ENCODE measurements at places on chromosomes 7 and 10. TPM values are rescaled to one million over a fixed set of nuclear protein-coding genes. Genes with fewer than 3 reads are reported as not detected.

The GPER1 gene
- total RNA-seq = 1.3 TPM

The LIMK1 gene
- 36.4 TPM for total RNA-seq

The LDB3 gene
- total RNA-seq = 3.8 TPM

The RPEL1 gene
- not detected for total RNA-seq

The COL1A2 gene
- total RNA-seq = 545 TPM

The NKX2-3 gene
- total RNA-seq = not detected

The TPK1 gene
- total RNA-seq = 13.1 TPM

The CYP2W1 gene
- 2.7 TPM for total RNA-seq

The BAMBI gene
- total RNA-seq = 42.5 TPM

The MSMB gene
- total RNA-seq = not detected

The STOX1 gene
- total RNA-seq = 1.8 TPM

The ANKRD30A gene
- total RNA-seq = not detected

The AKR1C4 gene
- not detected for total RNA-seq

The MPP7 gene
- 9.3 TPM for total RNA-seq

The ZCWPW1 gene
- 4.1 TPM for total RNA-seq

The PLXDC2 gene
- 31.2 TPM for total RNA-seq

The ADIRF gene
- total RNA-seq = 231 TPM

The AS3MT gene
- total RNA-seq = 5.3 TPM

The RNF148 gene
- total RNA-seq = 0.35 TPM

The ANKRD26 gene
- 8.1 TPM for total RNA-seq

The GNG11 gene
- 38.9 TPM for total RNA-seq

The CDHR3 gene
- total RNA-seq = 8.6 TPM

The PAXIP1 gene
- total RNA-seq = 14.9 TPM

The ASZ1 gene
- total RNA-seq = not detected

The ENO4 gene
- total RNA-seq = 0.52 TPM

The FAM237B gene
- total RNA-seq = not detected

The FMC1 gene
- 23.6 TPM for total RNA-seq

The RBP4 gene
- total RNA-seq = 4.0 TPM

The GPC2 gene
- total RNA-seq = 2.1 TPM

The ZNF273 gene
- 5.9 TPM for total RNA-seq

The ZC3HAV1L gene
- 21.3 TPM for total RNA-seq

The IQUB gene
- 0.93 TPM for total RNA-seq

The FBXO24 gene
- 2.2 TPM for total RNA-seq

The IDI2 gene
- not detected for total RNA-seq

The SLC26A4 gene
- total RNA-seq = 1.2 TPM

The FANK1 gene
- total RNA-seq = 7.0 TPM

All from ovary (tissue), 10 donors.